Effector memory CD8-positive, alpha-beta T cell (primary cell): ENCODE measurements at places on chromosomes 1 and 21.

- no peaks in the 10 kb centered on the region for H3K4me1 ChIP-seq
- no peak for DNase-seq
- no peaks in the 10 kb centered on the region for H3K36me3 ChIP-seq
- no peaks in the 10 kb centered on the region for H3K27me3 ChIP-seq
- no peak overlapping the region for H3K27ac ChIP-seq
These were observed 32.7 kb downstream of the ALG14 start for GRCh38 chr1:95040032-95040525.

GRCh38 chr1:39567302-39567701 lies 9.3 kb downstream of the PABPC4 start:
- peaks cover 96% of the 10 kb centered on the region for H3K36me3 ChIP-seq
- H3K4me1 ChIP-seq, result peaks cover under 1% of the 10 kb centered on the region
- no peak overlapping the region for H3K4me3 ChIP-seq
- no peak for DNase-seq
- no peak overlapping the region for H3K27ac ChIP-seq

DNA sequence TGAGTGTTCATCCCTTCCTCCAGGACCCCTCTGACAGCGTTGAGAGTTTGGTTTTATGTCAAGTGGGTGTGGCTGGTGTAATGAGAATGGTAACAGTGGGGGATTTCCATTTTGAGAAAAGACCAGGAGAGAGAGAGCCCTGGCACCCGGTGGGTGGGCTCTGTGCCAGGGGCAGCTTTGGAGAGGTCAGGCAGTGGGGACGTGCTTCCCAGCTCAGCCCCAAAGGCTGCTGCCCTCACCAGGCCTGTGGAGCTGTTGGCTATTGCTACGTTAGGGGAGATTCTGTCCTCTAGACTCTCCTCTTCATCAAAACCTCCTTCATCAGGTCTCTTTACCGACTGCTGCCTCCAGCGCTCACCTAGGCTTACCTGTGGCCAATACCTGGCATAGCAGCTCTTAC lies 176.3 kb downstream of the PTPRU start:
- H3K4me3 ChIP-seq, result no peak overlapping the region
- H3K36me3 ChIP-seq, result no peaks in the 10 kb centered on the region
- no peak for DNase-seq
- H3K27ac ChIP-seq, result no peak overlapping the region

DNA sequence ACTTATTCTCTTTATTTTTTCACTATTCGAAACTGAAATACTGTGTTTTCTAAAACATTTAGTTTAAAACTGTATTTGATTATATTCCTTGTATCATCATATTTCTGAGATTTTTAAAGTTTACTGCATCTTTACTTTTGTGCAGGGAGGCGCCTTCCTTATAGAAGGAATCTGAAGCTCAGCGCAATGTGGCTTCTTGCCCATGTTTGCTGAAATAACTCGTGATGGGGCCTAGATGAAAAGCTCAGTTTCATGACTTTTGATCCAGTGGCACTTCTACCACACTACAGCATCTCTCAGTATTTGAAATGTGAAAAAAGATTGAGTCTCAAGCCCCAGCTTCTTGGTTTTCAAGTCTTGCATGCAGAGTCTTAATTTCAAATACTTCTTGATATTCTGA lies 28.4 kb downstream of the CACHD1 start:
- no peak overlapping the region for H3K27ac ChIP-seq
- no peaks in the 10 kb centered on the region for H3K36me3 ChIP-seq
- no peak overlapping the region for H3K4me3 ChIP-seq
- peaks cover 70% of the 10 kb centered on the region for H3K27me3 ChIP-seq
- no peak for DNase-seq

GRCh38 chr1:175715742-175716141 lies 27.7 kb downstream of the TNR start:
- H3K4me3 ChIP-seq, result no peak overlapping the region
- no peak overlapping the region for H3K27ac ChIP-seq
- H3K4me1 ChIP-seq, result no peaks in the 10 kb centered on the region
- H3K36me3 ChIP-seq, result no peaks in the 10 kb centered on the region

DNA sequence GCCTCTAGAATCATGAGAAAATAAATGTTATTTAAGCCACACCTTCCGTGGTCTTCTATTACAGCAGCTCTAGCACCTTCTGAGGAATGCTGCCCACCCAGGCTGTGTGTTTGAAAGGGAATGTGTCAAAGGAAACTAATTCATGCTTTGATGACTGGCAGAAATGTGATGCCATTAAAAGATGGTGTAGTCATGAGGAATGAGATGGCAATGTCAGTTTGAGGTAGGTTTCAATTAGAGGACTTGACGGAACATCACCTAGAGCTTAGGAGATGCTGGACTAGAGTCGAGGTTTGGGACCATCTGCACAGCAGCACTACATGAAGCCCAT lies 10.6 kb downstream of the PDZK1 start:
- no peaks in the 10 kb centered on the region for H3K27me3 ChIP-seq
- DNase-seq, result no peak
- peaks cover 9% of the 10 kb centered on the region for H3K4me1 ChIP-seq
- no peaks in the 10 kb centered on the region for H3K36me3 ChIP-seq
- H3K4me3 ChIP-seq, result no peak overlapping the region
- H3K27ac ChIP-seq, result no peak overlapping the region

GRCh38 chr1:229027622-229028182 lies 243.2 kb upstream of the RAB4A start:
- peak; percentile 20 for DNase-seq
- peaks cover 24% of the 10 kb centered on the region for H3K4me1 ChIP-seq
- H3K27me3 ChIP-seq, result no peaks in the 10 kb centered on the region
- H3K36me3 ChIP-seq, result no peaks in the 10 kb centered on the region

DNA sequence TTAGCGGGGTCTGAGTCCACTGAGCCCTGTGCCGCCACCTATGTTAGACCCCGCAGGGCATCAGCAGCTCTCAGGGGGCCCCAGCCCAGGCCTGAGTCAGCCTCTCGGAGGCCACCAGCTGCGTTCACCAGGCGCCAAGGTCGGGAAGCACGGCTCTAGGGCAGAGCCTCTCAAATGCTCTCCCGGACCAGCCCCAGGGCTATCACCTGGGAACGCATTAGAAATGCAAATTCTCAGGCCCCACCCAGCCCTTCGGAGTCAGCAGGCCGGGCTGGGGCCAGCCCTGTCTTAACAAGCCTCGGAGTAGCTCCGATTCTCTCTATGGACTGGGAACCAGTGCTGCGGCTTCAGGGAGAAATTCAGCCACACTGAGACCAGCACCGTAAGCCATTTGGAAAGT lies 37.2 kb upstream of the TSPEAR start:
- peaks cover 60% of the 10 kb centered on the region for H3K27me3 ChIP-seq
- no peak for DNase-seq
- H3K4me3 ChIP-seq, result no peak overlapping the region
- no peaks in the 10 kb centered on the region for H3K36me3 ChIP-seq
- H3K27ac ChIP-seq, result no peak overlapping the region

DNA sequence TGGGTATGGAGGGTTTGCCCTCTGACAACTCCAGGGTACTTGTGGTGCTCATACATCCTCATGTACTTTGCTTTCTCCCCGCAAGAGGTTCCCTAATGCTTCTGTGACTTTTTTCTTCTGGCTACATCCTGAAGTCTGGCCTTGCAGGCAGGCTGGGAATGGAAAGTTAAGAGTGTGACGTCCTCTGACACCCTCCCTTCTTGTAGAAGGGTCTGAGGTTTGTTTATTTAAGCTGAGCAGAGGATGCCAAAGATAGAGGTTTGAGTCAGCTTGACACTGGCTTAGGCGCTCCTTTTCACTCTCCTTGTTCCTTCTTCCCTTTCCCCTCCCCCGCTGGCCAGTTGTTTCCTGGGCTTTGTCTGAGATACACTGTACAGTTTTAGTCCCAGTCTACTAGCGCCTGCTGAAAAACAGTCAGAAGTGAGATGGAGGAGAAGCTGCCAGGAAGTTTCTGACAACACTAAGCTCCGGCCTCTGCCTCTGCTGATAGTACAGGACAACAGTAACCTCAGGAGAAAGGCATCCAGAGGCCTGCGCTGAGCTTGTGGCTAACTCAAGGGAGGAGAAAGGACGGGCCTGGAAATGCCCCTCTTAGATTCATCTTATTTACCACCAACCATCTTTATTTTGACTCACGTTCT lies at the start of gene MACF1:
Gene MACF1, plus strand, starts transcription at position 255 of the 641 bp plus-strand sequence. Its CDS starts 328 bp downstream, at position 583.
- peaks cover 54% of the 10 kb centered on the region for H3K4me1 ChIP-seq
- H3K4me3 ChIP-seq, result peak within 1 kb of the TSS; percentile 83
- H3K36me3 ChIP-seq, result peaks cover 6% of the 10 kb centered on the region
- peak within 1 kb of the TSS; percentile 97 for H3K27ac ChIP-seq
- no peaks in the 10 kb centered on the region for H3K27me3 ChIP-seq

DNA sequence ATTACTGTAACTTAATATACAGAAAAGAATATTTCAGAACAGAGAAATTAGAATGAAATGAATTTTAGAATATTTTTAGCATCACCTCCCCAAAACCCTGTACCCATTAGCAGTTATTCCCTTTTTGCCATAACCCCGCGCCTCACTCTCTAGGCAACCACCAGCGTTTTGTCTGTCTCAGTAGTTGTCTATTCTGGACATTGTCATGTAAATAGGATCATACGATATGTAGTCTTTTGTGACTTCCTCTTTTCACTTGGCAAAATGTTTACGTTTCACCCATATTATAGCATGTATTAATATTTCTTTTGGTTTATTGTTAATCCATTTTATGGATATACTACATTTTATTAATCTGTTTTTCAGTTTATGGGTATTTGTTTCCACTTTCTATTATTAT lies 24.9 kb downstream of the SOAT1 start:
- peaks cover 12% of the 10 kb centered on the region for H3K4me1 ChIP-seq
- H3K4me3 ChIP-seq, result no peak overlapping the region
- no peaks in the 10 kb centered on the region for H3K27me3 ChIP-seq
- no peak overlapping the region for H3K27ac ChIP-seq

DNA sequence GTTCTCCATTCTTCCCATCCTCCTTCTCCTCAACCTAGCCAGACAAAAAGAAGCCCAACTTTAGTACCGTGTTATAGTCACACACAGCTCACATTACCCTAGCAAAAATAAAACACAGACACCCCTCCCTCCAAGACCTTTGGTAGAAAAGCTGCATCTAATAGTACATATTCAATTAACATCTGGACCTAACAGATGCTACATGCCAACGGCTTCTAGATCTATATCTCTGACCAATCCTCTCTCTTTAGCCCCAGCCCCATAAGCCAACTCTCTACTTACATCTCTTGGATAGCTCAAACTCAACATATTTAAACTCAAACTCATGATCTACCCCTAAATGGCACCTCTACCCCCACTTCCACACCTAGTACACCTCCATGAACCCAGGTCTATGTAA lies 233.1 kb downstream of the KCNH1 start:
- no peaks in the 10 kb centered on the region for H3K36me3 ChIP-seq
- no peak for DNase-seq
- H3K27ac ChIP-seq, result no peak overlapping the region
- peaks cover 49% of the 10 kb centered on the region for H3K27me3 ChIP-seq
- no peak overlapping the region for H3K4me3 ChIP-seq

- DNase-seq, result no peak
- peaks cover 57% of the 10 kb centered on the region for H3K27me3 ChIP-seq
- no peak overlapping the region for H3K27ac ChIP-seq
- peak overlapping the region; percentile 78 for H3K4me3 ChIP-seq
- H3K4me1 ChIP-seq, result peaks cover 6% of the 10 kb centered on the region
These were observed 746 bp downstream of the AK4 start for GRCh38 chr1:65148548-65149350.

DNA sequence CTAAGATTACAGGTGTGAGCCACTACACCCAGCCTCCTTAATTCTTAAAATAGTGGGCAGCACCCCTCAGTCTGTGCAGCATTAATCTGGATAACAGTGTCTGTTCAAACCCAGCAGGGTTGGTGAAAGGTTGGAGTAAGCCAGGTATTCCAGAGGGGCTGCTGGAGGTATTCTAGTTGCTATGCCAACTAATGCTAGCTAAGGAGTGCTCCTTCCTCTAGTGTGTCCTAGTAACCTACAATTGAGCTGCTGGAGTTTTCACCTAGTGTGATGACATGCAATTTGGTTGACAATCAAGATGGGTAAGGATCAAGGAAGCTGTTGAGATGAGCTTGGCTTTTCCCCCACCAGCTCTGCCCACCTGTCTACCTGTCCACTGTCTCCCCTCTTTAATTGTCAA lies 100.2 kb upstream of the IPO9 start:
- peaks cover 53% of the 10 kb centered on the region for H3K27me3 ChIP-seq
- no peaks in the 10 kb centered on the region for H3K36me3 ChIP-seq
- H3K4me1 ChIP-seq, result no peaks in the 10 kb centered on the region
- no peak for DNase-seq
- H3K27ac ChIP-seq, result no peak overlapping the region

- peak overlapping the region; percentile 39 for H3K4me3 ChIP-seq
- DNase-seq, result no peak
- H3K27ac ChIP-seq, result no peak overlapping the region
- peaks cover 6% of the 10 kb centered on the region for H3K27me3 ChIP-seq
These were observed 54.5 kb upstream of the PPM1J start for GRCh38 chr1:112769611-112770010.

DNA sequence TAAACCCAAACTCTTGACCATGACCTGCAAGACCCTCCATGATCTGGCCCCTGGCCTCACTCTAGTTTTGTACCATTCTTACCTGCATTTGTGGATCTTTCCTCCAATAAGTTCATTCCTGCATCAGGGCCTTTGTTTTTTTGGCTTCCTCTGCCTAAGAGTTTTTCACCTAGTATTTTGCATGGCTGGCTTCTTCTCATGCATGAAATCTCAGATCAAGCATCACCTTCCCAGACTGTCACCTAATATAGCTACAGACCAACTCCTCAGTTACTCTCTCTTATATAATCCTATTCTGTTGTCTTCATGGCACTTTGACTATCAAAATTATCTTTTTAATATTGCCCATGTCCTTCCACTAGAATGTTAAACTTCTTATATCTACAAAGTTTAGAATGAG lies 54.2 kb downstream of the BTBD8 start:
- no peaks in the 10 kb centered on the region for H3K4me1 ChIP-seq
- no peak for DNase-seq
- no peak overlapping the region for H3K4me3 ChIP-seq

- no peaks in the 10 kb centered on the region for H3K36me3 ChIP-seq
- no peak overlapping the region for H3K27ac ChIP-seq
- H3K27me3 ChIP-seq, result peaks cover 12% of the 10 kb centered on the region
- H3K4me3 ChIP-seq, result no peak overlapping the region
These were observed 169.8 kb downstream of the TTLL7 start for GRCh38 chr1:83829106-83829505.

DNA sequence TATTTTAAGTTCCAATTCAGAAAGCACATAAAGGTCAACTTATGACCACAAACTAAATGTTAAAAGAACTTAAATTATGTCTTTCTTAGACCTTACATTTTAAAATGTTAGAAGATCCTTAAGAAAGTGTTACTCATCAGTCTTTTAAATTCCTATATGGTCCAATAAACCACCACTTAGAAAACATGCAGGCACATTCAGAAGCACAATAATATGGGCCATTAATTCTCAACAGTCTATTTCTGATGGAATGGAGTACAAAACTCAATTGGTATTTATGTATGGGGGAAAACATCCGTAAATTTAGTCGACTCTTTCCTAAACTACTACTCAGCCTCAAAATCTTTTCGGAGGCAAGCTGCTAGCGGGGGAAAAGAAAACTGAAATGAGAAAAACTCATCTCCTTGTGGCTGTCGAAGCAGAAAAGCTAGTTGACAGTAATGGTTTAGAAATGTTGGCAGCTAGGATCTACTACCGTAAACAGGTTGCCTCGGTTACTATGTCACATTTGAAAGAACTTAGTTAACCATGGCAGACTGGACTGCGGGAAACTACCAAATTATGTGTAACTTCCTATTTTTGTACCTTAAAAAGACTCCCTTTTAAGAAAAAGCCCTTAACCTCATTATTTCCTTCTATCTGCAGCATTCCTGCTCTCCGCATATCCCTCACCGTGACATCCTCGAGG lies 1.0 kb downstream of the TRMT1L start:
- peaks cover 34% of the 10 kb centered on the region for H3K4me1 ChIP-seq
- H3K27ac ChIP-seq, result peak overlapping the region; percentile 98
- H3K4me3 ChIP-seq, result peak overlapping the region; percentile 99
- no peak for DNase-seq
- H3K36me3 ChIP-seq, result peaks cover 19% of the 10 kb centered on the region
